HCEC 1CT (cell line): ENCODE measurements at places on chromosomes 16 and 17.
A peak's percentile ranks its signal among the peaks of the same experiment; 100 is the strongest.

DNA sequence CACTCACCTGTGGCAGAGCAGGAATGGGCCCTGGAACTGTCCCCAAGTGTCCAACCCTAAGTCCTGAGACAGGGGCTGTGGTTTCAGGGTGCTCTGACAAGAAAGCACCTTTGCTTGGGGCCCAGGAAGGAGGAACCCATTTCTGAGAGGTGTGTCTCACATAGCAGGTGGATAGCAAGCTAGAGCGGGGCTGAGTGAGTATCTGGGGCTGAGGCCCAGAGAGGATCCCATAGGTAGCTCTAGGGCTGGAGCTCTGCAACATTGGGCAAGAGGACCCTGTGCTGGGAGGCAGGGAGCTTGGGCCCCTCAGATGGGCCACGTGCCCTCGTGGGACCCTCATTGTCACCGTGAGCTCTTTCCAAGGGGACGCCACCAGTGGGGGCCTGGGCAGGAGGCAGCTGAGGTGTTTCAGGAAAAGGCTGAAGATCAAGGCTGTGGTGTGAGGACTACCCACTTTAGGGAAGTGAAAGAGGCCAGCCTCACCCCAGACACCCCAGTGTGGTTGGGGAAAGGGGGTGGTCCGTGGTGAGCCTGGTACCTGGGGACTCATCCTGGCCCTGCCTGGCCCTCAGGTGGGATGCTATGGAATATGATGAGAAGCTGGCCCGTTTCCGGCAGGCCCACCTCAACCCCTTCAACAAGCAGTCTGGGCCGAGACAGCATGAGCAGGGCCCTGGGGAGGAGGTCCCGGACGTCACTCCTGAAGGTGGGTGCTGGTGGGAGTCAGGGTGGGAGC is 5.3 kb downstream of the DEF8 start:
- DNase-seq = no peak

DNA sequence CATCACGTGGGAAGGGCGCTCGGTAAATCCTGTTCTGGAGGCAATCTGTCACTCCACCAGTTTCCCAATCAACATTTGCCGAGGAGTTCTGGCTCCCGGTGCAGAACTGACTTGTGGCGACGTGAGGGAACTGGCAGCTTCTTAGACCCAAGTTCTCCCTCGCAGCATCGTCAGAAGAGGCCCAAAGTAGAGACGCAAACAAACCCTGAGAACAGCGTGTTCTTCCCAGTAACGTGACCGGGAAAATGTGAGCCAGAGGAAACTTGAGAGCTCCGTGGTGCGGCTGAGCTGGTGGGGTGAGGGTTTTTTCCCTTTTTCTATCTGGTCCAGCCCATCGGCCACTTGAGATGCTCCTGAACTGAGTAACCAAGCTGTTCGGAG is 158.9 kb upstream of the CACNG5 start:
- no peak for DNase-seq

DNA sequence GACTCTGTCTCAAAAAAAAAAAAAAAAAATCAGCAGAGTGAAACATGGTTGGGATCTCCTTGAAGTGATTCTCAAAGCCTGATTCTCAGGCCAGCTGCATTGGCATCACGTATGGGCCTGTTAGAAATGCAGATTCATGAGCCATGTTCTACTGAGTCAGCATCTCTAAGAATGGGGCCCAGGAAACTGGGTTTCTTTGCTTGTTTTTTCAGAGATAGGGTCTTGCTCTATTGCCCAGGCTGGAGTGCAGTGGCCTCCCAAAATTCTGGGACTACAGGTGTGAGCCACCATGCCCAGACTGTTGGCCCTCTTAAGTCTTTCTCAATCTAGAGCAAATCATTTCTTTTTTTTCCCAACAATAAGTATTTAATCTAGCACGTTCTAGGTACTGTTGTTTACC is 47.7 kb downstream of the CDK12 start:
- DNase-seq = no peak

GRCh38 chr17:73427198-73427597 is 115.4 kb upstream of the CDC42EP4 start:
- no peak for DNase-seq

DNA sequence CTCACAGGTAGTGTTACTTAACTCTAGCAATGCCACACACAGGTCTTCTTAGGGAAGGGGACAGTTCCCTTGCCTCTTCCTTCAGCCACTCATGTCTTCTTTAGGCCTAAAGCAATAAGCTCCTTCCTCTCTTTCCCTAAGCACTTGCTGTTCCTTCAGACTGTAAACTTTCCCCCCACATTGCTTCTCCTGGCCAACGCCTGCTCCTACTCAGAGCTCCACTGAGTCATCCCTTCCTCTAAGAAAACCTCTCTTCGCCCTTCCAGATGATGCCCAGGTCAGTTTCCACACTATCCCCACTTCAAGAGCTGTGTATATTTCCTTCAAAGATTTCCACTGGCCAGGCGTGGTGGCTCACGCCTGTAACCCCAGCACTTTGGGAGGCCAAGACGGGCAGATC is 12.5 kb upstream of the EPOP start:
- DNase-seq = peak; percentile 75

GRCh38 chr17:33028778-33029177 is 37.1 kb downstream of the SPACA3 start:
- DNase-seq = no peak

DNA sequence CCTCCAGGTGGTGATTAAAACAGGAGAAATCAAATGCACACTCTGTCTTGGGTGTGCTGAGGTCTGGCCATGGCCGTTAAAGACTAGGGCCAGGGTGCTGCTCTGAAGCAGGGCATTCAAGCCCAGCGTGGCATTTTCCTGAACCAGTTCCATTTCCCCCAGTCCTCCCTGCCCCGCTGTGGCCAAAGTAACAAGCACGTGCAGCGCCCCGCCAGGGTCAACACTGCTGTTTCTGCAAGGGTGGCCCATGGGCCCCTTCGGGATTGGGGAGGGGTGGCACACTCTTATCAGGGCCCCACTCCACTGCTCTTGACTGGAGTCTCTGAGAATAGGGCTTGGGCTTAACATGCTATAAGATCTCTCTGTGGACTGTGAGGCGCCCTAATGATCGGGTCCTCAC is 72.9 kb downstream of the IL21R start:
- DNase-seq = no peak

GRCh38 chr17:57286399-57287105 is 30.2 kb downstream of the MSI2 start:
- no peak for DNase-seq

- peak; percentile 46 for DNase-seq
Measured at GRCh38 chr16:56643080-56643778, 4.8 kb downstream of the MT1A start.

DNA sequence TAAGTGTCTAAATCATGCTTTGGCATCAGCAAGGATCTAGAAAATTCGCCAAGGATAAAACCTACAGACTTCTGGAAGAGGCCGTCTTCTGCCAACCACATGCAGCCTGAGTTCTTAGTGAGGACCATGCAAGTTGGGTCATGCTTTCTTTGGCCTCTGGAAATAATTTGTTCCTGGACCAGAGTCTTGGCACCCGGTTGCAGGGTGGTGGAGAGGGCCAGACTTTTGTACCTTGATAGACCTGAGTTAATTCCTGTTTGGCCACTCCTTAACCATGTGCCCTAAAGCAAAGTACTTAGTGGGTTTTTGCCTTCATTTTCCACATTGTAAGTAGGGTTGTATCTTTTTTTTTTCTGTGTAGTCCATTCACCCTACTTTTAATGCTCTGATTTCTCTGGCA is 283.4 kb upstream of the IRX5 start:
- no peak for DNase-seq

- peak; percentile 58 for DNase-seq
Measured at GRCh38 chr17:5785867-5786509, 201.7 kb upstream of the NLRP1 start.

DNA sequence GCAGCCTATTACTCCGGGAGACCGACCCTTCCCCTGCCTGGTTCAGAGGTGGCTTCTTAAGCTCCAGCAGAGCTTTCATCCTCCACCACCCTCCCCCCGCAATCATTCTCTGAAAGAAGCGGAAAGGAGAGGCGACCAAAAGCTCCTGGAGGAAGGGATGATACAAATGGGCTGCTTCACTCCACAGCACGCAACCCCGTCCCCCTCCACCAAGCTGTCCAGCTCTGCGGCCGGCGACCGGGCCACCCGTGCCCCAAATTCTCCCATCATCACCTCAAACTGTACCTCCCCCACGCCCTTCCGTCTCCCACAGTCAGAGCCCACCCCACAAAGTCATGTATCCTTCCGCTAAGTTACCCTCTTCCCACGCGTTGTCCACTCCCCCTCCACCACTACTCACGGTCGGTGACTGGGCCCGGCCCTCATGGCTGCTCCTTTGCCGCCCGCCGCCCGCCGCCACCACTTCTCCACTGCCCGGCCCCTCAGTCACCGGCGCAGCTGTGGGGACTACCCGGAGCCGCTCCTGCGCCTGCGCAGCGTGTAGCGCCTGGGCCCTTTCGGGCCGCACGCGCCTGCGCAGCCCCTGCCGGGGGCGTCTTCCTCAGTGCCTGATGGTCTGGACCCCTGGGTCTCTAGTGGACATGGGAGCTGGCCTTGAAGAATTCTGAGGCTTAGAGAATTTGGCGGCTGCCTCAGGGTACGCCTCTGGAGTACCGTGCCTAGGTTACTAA is at the start of gene FAM222B:
TSS of gene FAM222B (minus strand) at position 509 of the 731 bp plus-strand sequence. CDS start 76,123 bp downstream, outside the sequence.
- peak; percentile 80 for DNase-seq

DNA sequence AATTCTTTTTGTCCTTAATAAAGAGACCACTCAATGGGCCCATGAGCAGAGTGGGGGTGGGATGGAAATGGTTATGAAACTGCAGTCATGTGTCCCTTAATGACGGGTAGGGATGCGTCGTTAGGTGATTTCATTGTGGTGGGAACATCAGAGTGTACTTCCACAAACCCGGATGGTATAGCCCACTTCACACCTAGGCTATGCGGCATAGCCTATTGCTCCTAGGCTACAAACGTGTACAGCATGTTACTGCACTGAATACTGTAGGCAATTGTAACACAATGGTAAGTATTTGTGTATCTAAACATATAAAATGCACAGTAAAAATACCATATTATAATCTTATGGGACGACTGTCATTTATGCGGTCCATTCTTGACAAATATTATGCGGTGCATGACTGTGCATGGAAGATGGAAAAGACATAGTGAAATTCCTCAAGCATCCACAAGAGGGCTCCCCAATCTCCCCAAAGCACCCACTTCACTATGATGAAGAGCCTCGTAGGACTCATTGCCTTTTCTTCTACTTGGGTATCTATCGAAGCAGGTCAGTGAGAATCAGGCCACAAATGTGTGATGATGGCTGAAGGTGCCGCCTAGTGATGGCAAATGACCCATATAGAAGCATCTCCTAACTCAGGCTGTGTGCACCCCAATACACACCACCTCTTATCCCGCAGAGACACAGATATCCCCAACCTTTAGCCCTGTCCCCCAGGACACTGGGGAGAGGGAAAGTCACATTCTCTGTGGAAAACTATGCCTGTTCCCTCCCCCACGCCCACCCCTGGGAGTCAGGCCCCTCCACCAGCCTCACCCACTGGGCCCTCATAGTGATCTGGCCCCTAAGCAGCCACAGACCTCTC is 43.5 kb downstream of the TBX21 start:
- peak; percentile 52 for DNase-seq

GRCh38 chr16:67528870-67529581 is 397 bp downstream of the RIPOR1 start:
- peak; percentile 28 for DNase-seq

GRCh38 chr17:66281661-66282369 is 20.6 kb upstream of the PRKCA start:
- DNase-seq = no peak
